ENCODE measurements at places on chromosomes 16 and 17.

DNA sequence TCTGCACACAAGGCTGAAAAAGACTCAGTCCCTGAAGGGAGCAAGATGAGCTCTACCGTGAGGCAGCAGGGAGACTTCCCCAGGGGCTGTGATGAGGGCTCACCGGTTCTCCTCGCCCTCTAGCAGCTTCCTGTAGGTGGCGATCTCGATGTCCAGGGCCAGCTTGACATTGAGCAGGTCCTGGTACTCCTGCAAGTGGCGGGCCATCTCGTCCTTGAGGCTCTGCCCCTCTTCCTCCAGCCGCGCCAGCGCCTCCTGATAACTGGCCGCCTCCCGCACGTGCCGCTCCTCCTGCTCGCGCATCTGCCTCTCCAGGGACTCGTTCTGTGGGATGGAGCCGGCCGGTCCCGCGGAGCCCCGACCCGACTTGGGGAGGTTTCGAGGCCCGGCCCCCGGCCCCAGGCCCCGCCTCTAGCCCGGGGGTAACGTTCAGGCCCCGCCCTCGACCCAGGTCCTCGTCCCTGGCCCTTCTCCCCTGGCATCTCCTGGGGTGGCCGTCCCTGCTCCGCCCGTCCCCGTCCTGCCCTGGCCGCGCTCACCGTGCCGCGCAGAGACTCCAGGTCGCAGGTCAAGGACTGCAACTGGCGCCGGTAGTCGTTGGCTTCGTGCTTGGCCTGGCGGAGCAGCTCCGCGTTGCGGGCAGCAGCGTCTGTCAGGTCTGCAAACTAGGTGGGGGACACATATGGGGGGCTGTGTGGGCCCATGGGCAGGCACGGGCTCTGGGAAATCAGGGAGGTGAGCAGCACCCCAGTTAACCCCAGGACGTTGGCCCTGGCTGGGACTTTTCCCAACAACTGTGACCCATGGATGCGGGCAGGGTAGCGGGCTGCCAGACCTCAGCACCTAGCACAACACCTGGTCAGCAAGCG is 3.9 kb downstream of the GFAP start:
- peak; percentile 62 for DNase-seq

GRCh38 chr17:36625188-36625587 is 23.8 kb downstream of the MRM1 start:
- DNase-seq, result no peak

DNA sequence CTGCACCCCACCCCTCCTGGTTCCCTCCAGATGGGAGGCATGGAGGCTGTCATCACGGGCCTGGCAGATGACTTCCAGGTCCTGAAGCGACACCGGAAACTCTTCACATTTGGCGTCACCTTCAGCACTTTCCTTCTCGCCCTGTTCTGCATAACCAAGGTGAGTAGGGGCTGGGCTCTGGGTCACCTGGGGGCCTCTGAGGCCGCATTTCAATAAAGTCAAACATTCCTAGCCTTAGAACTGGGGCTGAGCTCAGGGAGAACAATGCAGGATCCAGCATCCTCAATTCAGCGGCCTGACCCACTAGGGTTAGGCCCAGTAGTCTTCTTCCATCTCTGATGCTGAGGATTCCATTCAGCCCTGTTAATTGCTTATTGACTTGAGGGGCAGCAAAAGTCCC is 42.1 kb downstream of the SLC6A2 start:
- no peak for DNase-seq

- DNase-seq, result peak; percentile 31
Measured at GRCh38 chr16:86072328-86073102, 173.6 kb downstream of the IRF8 start.

- peak; percentile 22 for DNase-seq
Measured at GRCh38 chr17:75633486-75634375, 497 bp downstream of the SMIM5 start.

DNA sequence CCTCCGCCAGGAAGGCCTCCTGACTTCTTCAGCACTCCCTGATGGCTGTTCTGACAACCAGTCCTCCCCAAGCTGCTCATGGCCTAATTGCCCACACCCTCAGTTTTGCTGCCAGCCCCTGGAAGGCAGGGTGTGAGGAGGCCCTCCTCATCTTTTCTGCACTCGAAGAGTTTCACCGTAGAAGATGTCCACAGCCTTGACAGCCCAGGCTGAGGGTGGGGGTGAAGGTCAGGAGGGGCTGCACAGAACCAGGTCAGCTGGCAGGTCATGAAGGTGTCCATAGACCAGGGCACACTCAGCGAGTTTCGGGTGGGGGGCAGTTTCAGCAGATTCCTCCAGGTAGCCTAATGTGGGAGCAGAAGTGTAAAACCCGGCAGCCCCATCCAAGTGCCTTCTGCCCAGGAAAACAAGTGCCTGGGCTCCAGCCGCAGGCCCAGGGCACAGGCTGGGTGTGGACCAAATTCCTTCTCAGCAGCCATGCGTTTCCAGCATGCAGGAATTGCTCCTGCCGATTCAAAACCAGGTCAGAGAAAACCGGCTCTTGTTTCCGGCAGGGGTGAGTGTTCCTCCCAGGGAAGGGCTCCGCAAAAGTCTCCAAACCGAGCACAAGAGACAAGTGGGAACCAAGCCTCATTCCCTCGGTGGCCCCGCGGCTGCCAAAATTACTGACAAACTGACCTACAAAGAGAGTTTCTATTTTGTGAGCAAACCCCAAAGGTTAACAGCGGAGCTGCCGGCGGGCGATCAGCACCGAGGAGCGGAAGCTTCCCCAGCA is 228.8 kb downstream of the C16orf78 start:
- no peak for DNase-seq

DNA sequence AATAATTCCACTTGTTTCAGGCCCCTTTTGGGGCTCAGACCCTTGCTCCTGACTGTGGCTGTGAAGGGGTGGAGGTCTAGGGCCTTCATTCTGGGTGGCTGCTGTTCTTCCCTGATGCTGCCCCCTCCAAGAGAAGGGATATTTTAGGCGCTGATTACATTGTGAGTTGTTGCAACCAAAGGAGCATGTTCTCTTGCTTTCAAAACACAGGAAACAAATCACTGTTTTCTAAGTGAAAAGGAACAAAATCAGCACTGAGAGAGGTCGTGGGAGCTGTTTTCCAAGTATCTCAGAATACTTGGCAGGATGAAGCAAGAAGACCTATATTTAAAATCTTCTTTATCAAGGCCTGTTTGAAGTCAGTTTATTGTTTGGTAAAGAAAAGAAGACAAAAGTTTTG is 25.3 kb upstream of the SEC14L1 start:
- no peak for DNase-seq

DNA sequence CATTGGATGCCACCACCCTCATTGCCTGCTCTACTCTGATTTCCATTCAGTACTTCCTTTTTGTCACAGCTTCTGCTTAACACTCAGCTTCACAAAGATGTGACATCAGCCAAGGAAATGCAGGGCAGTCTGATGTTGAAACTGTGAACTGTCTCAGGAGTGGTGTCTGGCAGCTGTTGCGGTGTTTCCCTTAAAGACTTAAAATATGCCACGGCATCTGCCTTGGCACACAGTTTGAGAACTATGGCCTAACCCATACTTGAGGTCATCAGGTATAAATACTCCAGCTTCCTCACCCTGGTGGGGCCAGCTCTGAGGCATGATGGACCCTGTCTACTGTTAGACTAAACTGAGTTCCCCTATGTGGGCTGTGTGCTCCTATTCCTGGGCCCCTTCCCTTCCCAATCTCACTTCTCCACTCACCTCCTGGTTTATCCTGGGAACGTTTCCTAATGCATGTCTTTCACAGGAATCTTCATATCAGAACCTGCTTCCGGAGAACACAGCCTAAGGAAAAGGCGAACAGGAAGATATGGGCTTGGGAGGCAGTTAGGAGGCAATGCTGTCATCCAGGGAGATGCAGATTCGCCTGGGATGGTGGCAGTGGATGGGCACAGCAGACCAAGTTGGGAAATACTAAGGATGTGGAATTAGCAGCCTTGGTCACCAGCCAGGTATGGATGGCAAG is 96.5 kb downstream of the WSCD1 start:
- DNase-seq, result no peak

DNA sequence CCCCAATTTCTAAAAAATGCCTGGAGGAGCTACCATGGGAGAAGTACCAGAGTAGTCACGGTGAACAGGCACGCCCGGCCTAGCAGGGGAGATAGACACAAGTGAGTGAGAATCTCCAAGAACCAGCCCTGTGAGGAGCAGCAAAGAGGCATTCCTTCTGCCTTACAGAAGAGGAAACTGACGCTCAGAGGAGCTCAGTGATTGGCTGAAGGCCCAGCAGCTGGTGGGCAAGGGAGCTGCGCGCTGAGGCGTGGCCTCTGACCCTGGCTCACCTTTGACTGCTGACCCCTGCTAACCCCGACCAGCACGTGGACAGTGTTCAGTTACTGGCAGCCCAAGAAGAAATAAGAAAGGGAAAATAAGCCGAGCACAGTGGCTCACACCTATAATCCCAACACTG is 1.8 kb downstream of the C16orf96 start:
- no peak for DNase-seq

DNA sequence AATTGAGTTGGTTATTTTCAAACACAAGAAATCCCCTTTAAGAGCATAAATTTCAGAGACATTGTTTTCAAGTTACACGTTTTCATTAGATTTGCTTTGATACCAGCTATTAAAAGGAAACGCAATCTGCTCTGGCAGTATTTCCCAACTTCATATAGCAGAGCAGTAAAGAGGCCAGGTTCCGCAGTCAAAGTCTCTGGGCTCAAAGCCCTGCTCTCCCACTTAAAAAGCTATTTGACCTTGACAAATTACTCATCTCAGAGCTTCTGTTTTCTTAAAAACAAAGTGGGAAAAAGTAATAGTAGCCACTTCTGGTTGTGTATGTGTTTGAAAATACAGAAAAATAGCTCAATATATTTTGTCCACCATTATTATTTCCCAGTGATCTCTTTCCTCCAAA is 89.7 kb upstream of the CDYL2 start:
- no peak for DNase-seq

GRCh38 chr17:49955157-49955556 is 13.8 kb upstream of the DLX4 start:
- DNase-seq, result no peak

- no peak for DNase-seq
Measured at GRCh38 chr17:76054112-76054476, 18.2 kb downstream of the SRP68 start.

- peak; percentile 21 for DNase-seq
Measured at GRCh38 chr17:73228748-73229236, 32.9 kb downstream of the CPSF4L start.

DNA sequence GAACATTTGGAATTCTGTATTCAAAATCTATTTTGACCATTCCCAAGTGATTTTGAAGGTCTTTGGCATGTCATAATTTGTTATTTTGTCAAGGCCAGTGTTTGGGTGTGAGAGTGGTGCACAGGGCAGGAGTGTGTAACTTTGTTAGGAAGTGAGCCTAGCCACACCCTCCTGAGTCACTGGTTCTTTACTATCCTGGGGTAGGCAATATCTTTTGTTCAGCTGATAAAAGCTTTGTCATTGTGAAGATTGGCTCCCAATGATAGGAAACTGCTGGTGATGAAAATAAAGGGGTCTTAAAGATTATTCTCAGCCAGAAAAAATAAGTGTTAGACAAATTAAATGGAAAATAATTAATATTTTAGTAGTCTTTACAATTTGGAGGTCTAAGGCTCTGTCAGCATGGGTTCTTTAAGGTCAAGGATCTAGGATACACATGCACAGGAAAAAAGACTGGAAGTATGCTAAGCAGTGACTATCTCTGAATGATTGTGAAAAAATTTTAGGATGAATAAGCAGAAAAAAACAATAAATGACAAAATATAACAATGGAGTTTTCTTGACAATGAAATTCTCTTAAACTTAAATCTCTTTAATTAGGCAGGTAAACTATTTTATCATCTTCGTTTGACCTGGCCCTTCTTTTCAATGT is 5.1 kb downstream of the UBN1 start:
- DNase-seq, result peak; percentile 50

DNA sequence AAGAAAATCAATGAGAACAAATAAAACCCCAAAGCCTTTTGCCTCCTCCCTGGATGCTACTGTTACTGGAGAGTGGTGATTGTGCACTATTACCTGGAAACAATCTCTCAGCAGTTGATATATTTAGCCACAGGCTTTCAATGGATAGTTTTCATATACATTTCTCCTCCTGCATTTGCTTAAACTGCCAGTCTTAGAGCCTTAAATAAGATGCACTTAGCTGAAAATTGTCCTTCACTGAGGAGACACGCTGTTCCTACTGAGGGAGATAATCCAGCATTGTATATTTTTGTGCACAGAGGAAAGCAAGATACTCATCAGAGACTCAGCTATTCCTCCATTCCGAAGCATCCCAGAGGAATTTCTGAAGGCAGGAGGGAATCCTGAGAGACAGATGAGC is 520.2 kb upstream of the C16orf82 start:
- DNase-seq, result no peak

- no peak for DNase-seq
Measured at GRCh38 chr17:48297825-48298224, 132.2 kb downstream of the SKAP1 start.

DNA sequence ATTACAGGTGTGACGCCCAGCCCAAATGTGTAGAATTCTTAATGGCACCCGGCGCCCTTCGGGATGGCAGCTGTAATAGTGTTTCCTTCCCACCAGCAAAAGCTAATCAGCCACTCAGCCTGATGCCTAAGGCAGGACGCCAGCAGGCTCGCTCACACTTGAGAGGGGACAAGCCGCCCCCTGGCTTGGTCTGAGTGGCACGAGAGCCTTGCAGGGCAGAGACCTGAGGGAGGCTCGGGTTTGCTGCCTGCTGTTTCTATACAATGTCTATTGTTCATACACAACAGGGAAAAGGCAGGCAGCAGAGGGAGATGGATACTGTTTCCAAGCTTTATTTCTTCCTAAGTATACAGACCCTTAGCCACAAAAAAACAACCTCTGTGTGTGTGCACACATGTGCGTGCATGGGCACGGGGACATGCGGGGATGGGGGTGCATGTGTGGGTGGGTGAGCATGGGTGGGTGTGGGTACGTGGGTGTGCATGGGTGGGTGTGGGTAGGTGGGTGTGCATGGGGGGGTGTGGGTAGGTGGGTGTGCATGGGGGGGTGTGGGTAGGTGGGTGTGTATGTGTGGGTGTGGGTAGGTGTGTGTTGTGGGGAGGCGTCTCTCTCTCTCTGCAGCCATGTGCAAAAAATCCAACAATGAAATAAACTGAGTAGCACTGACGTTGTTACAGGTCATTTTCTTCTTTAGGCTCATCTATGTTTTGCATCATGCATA is 10.0 kb downstream of the SLC38A8 start:
- DNase-seq, result no peak

- DNase-seq, result no peak
Measured at GRCh38 chr16:88013766-88014251, 62.6 kb downstream of the BANP start.

- no peak for DNase-seq
Measured at GRCh38 chr17:77771587-77771986, 186.9 kb upstream of the TNRC6C start.

GRCh38 chr17:31116167-31116566 is 21.4 kb downstream of the NF1 start:
- DNase-seq, result no peak

- DNase-seq, result no peak
Measured at GRCh38 chr17:2222301-2222700, 81.3 kb downstream of the SMG6 start.

- DNase-seq, result no peak
Measured at GRCh38 chr17:19347323-19348080, 15.0 kb downstream of the B9D1 start.

Data from CD14-positive monocyte (primary cell).